Stimulated activated CD4-positive, alpha-beta T cell treated with anti-CD3 and anti-CD28 coated beads, Interleukin-15, amount 100 ng/mL, for 48 hours (primary cell): ENCODE measurements at places on chromosomes 5 and 9.

GRCh38 chr5:132215329-132215728 lies 12.3 kb downstream of the P4HA2 start:
- no peak for DNase-seq

DNA sequence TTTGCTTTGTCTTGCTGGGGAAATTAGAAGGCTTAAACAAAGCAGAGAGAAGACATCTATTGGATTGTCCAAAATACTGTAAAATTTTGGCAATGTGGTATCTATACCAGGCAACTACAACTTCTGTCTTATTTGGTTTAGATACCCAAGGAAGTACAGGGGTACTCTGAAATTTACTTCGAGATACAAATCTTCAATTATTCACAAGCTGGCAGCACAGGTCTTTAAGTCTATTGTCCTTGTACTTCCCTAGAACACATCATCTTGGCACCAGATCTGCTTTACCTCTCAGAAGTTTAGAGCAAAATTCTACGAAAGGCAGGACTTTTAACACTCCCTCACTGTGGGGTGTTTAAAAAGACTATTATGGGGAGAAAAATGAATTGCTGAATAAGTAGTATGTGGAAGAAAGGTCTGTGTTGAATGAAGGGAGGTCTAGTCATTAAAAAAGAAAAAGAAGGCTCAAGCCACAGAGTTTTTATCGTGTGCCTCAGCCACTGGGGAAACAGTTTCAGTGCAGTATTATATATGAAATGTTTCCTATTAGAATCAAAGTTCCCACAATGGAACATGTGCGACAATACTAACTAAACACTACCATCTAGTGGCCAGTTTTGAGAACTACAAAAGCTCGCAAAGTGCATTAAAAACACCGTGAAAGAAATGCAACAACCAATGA lies 93.7 kb downstream of the PDE4D start:
- DNase-seq, result no peak

- no peak for DNase-seq
These were observed 138.9 kb upstream of the RUSC2 start for GRCh38 chr9:35350827-35351549.

DNA sequence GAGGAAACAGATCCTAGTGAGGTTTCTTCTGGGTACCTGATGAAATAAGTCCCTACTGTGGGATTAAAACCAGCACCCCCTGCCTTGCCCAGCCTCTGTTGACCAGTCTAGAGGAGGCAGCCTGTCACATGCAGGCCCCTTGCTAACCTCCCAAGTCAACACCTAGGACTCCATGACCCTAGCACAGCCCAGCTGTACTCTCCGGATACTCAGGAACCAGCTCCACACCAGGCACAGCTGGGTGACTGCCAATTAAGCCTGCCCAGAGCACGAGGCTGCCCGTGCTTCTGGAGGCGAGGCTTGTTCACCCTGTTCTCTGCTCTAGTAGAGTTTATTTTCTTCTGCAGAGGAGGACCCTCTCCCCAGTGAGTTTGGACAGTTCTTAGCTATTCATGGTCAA lies 92.5 kb downstream of the SNX24 start:
- no peak for DNase-seq
